CD4-positive, alpha-beta T cell treated with Interleukin-4 for 1 hour (primary cell): ENCODE measurements at places on chromosomes 5 and 9.

GRCh38 chr9:115134941-115135340, 17.0 kb upstream of the TNC start:
- DNase-seq: no peak

DNA sequence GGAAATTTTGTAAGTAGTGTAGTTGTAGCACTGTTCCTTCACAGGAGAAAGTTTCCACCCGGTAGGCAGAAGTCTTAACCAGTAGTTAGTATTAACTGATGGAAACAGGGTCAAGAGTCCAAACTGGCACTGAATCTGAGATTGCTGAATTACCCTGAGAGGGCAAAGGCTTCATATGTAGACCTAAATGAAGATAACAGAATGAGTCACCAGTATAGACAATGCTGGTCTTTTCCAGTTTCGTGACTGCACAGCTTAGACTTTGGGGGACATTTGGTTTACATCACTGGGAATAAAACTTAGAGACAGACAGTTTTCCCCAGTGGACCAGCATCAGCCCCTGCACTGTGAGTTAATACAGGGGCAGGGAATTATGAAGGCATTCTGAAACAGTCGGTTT, 60.5 kb downstream of the PCSK5 start:
- no peak for DNase-seq

- no peak for DNase-seq
These were observed 183.0 kb upstream of the EFNA5 start for GRCh38 chr5:107853696-107854095.

DNA sequence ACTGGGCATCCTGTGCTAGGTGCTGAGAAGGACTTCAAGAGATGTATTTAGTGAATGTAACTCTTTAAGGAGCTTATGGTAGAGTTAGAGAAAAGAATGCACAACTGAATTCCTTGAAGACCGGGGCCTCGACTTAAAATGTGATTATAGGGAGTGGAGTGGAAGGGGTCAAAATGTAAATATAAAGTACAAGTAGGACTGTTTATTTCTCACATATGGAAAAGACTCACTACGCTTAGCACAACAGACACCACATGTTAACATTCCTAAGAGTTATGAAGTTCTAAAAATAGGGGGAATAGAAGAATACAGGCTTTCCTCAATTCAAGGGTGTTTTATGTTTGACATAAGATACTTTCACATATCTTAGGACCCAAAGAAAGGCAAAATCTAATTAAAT, 117.8 kb upstream of the OSMR start:
- no peak for DNase-seq

GRCh38 chr5:171032435-171032973, 170.7 kb downstream of the RANBP17 start:
- no peak for DNase-seq

GRCh38 chr5:149518620-149519019, 32.6 kb downstream of the CSNK1A1 start:
- no peak for DNase-seq

DNA sequence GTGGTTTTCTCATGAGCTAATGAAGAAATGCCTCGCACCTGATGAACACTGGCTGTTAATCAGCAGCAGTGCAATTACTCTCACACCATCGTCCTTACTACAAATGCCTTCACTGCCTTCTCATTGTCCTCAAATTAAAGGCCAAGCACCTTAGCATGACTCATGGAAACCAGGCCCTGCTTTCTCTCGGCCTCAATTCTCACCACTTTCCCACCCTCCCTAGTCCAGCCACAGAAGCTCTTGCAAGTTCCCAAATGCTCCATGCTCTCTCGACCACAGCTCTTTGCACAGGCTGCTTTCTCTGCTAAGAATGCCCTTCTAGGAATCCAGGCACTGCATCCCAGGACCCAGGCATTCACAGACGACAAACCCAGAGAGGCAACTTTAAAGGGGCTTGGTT, 94.6 kb upstream of the KLF4 start:
- DNase-seq: no peak

GRCh38 chr5:90865180-90865579, 306.6 kb downstream of the ADGRV1 start:
- DNase-seq: no peak

DNA sequence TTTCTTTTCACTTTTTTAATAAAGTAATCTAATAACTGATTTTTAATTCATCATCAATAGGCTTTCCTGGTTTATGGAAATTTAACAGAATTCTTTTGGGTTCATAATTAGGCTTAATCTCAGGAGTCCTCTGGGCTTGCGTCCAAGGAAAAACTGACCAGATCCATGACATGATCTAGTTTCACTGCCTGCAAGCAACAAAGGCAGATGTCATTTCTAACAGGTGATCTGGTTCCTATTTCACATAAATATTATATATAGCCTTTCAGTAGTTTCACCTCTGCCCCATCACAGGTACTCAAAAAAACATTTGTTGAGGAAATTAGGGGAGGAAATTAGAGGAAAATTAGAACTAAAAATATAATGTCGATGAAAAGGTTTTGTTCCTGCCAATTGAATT, 126.4 kb downstream of the FBXL17 start:
- no peak for DNase-seq

GRCh38 chr9:133129001-133129795, 8.2 kb upstream of the RALGDS start:
- peak; percentile 53 for DNase-seq

DNA sequence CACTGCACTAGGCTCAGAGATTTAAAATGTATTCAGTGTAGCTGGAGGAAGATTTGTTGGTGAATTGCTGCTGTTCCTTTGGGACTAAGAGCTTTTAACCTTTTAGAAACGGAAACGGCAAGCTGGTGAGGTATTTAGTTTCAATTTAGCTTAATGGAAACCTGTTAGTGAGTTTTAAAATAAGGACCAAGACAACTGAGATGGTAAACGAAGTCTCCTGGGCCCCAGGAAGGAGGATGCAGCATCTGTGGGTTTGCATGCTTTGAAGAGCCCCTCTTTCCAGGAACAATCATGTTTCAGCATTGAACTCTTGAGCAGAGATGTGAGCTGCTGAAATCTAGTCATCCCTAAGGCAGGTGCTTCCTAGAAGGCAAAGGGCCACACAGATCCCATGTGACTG, 16.5 kb downstream of the DNAI1 start:
- DNase-seq: no peak

GRCh38 chr9:125803526-125803925, 56.4 kb downstream of the PBX3 start:
- no peak for DNase-seq

GRCh38 chr9:110846215-110846614, 177.6 kb downstream of the MUSK start:
- no peak for DNase-seq

DNA sequence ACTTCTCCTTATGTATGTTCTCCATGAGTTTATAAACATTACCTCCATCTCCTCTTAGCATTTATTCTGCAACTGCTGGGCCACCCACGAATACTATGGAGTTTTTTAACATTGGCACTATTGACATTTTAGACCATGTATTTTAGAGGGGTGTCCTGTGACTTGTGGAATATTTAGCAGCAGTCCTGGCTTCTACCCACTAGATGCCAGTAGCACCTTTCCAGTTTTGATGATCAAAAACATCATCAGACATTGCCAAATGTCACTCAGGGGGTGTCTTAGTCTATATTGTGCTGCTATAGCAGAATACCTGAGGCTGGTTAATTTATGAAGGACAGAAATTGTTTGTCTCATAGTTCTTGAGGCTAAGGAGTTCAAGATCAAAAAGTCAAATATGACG, 187.5 kb upstream of the RORB start:
- DNase-seq: no peak

GRCh38 chr9:131608493-131609037, 63.2 kb downstream of the PRRT1B start:
- no peak for DNase-seq

DNA sequence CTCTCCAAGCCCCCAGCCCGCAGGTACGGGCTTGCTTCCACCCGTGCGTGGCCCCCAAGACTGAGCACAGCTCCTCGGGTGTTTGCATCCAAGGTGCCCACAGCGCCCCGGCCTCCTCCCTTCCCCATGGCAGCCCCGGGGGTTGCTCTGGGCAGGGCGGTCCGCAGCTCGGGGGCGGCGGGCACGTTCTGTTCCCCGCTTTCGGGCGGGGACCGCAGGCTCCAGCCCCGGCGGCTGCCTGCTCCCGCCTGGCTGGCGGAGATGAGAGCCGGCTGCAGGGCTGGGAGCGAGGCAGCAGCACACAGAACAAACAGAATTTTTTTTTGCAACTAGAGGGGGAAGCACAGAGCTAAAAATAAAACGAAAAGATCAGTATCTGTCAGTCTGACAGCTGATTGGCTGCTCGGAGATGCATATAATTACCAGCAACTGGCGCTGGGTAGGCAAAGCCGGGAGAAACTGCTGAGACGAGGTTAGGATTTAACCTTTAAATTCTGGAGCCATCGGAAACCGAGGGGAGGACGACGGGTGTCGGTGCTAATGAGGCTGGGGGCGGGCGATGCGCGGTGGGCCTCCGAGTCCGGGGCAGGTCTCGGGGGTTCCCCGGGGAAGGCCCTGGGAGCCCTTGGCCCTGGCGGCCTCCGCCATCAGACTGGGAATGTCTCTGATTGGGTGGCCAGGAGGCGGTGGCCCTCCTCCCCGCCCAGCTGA, 142.7 kb upstream of the IER5L start:
- DNase-seq: peak; percentile 80

DNA sequence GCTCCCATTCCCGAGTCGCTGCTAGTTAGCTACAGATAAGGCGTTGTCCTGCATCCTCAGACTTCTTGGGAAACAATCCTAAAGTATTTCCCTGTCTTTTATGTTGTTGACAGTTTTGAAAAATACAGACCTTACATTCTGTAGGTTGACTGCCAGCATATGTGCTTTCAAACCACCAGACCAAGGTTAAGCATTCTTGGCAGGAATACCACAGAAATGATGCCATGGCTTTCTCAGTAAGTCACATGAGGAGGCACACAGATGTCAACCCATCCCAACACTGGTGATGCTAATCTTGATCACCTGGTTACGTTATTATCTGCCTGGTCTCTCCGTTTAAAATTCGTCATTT, 871 bp downstream of the GLE1 start:
- DNase-seq: no peak

DNA sequence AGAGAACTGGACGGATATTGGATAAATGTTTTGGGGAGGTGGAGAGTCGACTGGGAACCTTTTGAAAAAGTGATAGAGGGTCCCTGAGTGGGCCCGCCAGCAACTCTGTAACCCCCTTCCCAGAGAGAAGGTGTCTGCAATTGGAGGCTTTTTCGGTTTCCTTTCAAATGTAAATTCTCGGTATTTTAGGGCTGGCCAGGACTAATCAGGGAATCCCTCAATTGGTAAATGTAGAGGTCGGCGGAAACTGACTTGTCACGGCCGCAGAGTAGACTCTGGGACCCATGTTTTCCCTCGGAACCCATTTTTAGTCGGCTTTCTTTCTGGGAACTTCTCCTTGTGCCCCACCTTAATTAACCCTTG, 524 bp downstream of the CCNB1 start:
- DNase-seq: no peak

DNA sequence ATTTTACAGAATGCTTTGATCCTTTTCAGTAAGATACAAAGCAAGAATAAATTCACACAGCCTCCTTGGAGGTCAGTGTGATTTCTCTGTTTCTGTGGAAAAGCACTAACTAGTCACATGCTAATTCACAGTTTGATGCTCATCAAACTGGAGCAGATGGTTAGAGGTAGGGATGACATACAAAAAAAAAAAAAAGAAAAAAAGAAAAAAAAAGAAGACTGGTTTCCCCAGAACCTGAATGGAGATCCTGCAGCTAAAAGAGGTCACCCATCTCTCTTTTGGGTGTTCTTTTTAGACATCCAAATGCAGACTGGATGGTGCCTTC, 123.7 kb upstream of the ANKRD55 start:
- DNase-seq: no peak

DNA sequence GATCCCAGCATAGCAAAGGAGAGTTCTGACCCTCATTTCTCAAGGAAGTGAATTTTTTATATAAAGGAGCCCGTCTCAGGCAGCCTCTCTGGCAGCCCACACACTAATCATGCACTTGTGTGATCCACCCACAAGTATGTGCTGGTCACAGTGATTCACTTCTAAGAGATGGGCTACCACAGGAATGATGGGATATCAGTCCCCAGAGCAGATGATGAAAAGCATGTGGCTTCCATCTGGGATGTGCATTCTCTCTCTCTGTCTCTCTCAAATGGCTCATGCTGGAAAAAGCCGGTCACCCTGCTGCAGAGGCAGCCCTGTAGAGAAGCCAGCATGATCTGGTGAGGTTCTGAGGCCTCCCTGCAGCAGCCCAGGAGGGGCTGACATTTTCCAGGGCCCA, 74.2 kb upstream of the ADCY2 start:
- no peak for DNase-seq

GRCh38 chr9:34463098-34463900, 4.7 kb downstream of the DNAI1 start:
- no peak for DNase-seq

DNA sequence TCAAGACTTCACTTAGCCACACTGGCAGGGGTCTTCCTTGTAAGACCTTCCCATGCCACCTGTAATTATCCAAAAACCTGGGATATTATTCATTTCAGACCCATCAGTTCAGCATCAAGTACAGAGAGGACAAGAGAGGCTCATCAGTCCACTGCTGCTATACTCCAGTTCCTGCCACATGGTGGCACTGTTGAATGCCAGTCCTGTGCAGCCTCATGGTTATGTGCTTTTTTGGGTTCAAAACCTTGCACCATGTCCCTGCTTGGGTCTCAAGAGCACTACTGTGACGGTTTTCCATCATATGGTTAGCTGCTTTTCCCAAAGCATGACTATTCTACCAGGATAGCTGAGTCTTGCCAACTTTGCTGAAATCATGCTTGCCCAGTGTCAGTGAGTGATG, 8.5 kb downstream of the PTGS1 start:
- DNase-seq: no peak

DNA sequence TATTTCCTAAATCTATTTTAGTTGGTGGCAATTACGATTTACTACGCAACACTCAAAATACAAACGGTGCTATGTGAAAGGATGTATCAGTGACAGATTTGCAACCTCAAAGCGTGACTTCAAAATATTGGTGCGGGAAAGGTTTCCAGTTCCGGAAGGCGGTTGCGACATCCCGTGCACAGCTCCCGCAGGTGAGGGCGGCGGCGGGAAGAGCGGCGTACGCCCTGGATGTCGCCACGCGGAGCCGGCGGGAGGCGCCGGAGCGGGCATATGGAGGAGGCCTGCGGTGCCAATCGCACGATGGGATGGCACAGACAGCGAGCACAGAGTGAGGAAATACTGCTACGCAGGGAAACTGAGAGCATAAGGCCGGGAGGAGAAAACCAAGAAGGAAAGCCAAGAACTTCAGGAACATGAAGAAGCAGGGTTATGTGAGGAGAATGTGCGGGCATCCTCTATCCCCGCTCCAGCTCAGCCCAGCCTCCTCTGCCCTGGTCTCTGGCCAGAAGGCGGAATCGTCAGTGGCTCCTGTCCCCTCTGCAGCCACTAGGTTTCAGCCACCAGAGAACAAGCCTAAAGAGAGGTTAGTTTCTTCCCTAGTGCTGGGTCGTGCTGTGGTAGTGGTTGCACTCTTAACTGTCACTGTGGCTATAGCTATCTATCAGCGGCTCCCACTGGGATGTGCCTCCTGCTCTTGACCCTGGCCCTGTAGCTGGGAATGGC, 378.1 kb upstream of the TLE4 start:
- no peak for DNase-seq

GRCh38 chr5:9781275-9781674, 151.1 kb upstream of the TAS2R1 start:
- no peak for DNase-seq

GRCh38 chr9:107827304-107827703, 337.7 kb upstream of the KLF4 start:
- no peak for DNase-seq
